Fibroblast of skin of scalp (primary cell): ENCODE measurements at places on chromosomes 6 and 20.
A peak's percentile ranks its signal among the peaks of the same experiment; 100 is the strongest.

DNA sequence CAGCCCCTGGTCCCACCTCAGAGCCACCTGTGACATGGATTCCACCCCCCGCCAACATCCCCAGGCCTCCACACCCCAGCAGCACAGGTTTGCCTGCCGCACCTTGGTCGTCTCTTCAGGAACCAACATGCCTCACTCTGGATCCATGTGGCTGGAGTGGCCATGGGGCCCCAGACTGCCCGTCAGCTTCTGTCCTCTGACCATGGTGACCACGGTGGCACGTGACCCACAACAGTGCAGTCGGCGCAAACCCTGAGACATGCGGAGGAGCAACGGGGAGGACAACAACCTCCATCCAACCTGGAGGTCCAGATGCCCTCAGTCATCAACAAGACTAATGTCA is 85.6 kb downstream of the ANKRD60 start:
- DNase-seq = no peak

DNA sequence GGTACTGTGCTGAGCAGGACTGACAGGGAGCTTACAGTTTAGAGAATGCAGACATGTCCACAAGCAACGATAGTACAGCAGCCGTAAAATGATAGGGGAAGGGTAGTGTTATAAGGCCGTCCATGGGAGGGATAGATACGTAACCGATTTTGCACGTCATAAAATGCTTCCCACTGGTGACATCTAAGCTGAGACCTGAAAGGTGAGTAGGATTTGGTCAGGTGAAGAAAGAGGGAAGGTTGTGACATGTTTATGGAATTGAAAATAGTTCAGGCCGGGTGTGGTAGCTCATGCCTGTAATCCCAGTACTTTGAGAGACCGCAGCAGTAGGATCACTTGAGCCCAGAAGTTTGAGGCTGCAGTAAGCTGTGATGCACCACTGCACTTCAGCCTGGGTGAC is 25.6 kb downstream of the SNX9 start:
- no peak for DNase-seq

- DNase-seq = no peak
These were observed 449.0 kb downstream of the CDH26 start for GRCh38 chr20:60407011-60407771.

DNA sequence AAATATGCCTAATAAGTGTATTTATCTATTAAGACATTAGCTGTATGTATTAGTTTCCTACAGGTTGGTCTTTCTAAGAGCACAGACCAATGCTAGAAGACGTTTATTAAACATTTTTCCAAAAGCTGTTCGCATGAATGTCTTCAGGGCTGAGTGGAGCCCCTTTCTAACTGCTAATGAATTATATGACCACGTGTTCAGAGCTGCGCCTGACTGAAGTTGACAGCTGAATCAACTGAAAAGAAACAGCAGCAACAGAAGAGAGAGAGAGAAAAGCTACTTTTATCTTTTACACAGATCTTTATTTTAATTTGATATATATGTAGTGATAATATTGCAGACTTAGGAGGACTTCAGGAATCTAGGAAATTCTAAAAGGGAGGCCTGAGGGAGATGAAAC is 75.2 kb upstream of the ARID1B start:
- DNase-seq = no peak

- DNase-seq = no peak
These were observed 182.6 kb downstream of the ERMARD start for GRCh38 chr6:169933839-169934698.

- peak; percentile 83 for DNase-seq
These were observed 16.5 kb downstream of the ACTR5 start for GRCh38 chr20:38764567-38765318.

- no peak for DNase-seq
These were observed 29.0 kb upstream of the L3MBTL3 start for GRCh38 chr6:129989396-129989795.

- peak; percentile 27 for DNase-seq
These were observed 648.0 kb upstream of the GJE1 start for GRCh38 chr6:141484711-141485110.
